Activated T-cell treated with anti-CD3 and anti-CD28 coated beads for 1 hour (primary cell): ENCODE measurements at places on chromosomes 3 and 15.

- DNase-seq, result no peak
Measured at GRCh38 chr3:110577854-110578253, 493.8 kb upstream of the NECTIN3 start.

- DNase-seq, result no peak
Measured at GRCh38 chr3:58528629-58529028, 8.4 kb downstream of the ACOX2 start.

- no peak for DNase-seq
Measured at GRCh38 chr3:141368062-141368924, at the start of gene ZBTB38. TSS of gene ZBTB38 (plus strand) at chr3:141368504. CDS start at chr3:141442389, 73,885 bp downstream.

DNA sequence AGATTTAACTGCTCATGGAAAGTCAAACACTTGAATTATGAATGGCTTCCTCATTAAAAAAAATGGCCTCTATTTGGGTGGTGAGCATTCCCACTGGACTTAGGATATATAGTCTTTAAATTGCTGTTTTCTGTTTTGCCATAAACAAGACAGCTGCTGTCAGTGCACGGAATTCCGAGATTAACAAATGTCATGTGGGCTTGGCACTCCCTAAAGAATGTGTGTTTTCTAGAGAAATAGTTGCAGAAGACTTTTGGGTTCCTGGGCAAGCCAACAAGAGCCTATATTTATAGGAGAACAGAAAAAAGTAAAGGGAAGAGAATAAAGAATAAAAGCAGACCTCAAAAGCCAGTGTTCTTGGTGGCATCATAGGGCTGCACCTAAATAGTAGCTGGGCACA, 13.6 kb upstream of the TFG start:
- DNase-seq, result no peak

GRCh38 chr3:186339180-186339918, 22.7 kb downstream of the DGKG start:
- DNase-seq, result no peak

DNA sequence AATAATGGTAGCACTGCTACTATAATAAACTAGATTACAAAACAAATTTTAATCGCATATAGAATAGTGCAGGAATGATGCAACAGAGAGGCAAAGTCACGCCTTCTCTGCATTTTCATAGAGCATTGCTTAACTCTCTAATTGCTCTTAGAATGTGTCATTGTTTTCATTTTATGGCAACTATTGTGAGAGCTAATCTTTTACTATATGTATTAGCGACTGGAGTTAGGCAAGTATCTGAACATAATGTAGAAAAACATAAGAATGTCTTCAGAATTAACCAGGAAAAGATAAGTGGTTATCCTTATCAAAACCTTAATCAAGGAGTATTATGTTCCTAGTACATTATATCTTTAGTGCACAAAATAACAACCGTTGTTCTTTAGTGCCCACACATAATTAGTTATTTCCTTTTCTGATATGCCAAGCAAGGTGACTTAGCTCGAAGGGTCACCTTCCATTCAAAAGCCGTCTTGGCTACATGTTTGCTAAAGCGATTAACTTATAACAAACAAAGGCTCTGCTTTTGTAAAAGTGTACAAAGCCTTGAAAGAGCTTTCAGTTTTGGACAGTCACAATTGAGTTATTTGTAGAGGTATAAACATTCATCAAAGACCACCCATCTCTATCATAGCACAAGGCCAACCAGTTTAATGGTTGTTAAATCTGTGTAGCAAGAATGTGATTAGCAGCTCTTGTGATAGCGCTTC, 1328.9 kb downstream of the ROBO2 start:
- no peak for DNase-seq

DNA sequence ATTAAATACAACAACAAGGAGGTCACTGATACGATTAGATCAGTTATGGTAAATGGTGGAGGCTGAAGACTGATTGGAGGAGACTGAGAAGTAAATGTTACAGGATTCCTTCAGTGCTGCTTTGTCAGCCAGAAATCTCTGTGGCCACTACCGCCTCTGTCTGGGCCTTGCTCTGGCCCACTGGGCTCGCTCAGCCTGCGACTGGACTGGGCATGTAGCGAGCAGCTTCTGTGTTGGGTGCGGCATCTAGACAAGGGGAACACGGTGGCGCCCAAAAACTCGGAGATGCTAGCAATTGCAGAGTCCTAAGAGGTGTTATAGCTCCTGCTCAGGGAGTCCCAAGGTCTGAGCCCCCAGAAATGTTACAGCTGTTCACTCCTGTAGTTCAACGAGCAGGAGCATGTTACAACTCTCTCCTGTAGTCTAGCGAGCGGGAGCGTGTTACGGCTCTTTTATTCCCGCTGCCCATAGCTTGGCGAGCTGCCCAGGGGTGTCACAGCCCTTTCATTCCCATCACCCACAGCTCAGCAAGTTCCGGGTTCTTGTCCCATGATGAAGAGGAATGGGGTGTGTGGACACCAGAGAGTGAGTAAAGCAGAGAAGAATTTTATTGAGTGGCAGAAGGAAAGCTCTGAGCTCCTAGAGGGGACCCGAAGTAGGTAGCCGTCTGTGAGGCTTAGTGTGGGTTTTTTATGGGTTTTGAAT, 24.7 kb downstream of the SLC15A2 start:
- no peak for DNase-seq

GRCh38 chr3:11290743-11291680, 18.8 kb downstream of the ATG7 start:
- DNase-seq, result no peak

DNA sequence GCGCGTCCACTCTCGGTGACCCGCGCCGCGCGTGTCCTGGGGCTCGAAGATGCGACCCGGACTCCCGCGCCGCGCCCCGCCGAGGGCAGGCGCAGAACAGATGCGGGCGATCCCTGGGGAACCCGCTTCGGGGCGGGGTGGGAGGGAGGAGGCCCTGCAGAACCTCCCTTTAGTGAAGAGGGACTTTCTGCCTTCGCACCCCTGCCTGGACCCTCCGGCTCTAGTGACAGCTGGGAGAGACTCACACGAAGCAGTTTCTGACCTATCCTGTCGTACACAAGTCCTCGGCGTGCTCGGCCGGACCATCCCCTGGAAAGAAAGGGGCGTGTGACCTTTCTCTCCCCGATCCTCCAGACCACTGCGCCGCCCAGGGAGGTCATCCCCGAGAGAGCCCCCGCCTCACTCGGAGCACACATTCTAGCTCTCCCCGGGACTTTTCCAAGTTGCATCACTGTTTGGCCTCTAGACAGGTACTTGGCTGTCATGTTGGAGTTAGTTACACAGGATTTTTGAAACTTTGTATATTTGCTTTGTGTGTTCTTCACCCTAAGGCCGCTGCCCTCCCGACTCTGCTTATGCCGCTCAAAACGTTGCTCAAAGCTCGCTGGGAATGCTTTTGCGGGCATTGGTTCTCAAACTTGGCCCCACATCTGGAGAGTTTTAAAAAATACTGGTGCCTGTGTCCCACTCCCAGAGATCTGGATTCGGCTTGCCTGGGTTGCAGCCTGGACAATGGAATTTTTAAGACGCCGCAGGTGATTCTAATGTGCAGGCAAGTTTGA, 582 bp downstream of the CGNL1 start:
- no peak for DNase-seq

GRCh38 chr3:64653101-64653500, 34.7 kb downstream of the ADAMTS9 start:
- no peak for DNase-seq

- no peak for DNase-seq
Measured at GRCh38 chr3:112634786-112635541, 6.0 kb downstream of the CCDC80 start.

DNA sequence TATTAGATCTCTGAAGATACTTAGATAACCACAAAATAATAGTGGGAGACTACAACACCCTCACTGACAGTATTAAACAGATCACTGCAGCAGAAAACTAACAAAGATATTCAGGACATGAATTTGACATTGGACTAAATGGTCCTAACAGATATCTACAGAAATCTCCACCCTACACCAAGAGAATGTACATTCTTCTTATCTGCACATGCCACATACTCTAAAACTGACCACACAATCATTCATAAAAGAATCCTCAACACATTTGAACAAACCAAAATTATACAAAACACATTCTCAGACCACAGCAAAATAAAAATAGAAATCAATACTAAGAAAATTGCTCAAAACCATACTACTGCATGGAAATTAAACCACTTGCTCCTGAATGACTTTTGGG, 116.3 kb downstream of the DTWD1 start:
- no peak for DNase-seq

DNA sequence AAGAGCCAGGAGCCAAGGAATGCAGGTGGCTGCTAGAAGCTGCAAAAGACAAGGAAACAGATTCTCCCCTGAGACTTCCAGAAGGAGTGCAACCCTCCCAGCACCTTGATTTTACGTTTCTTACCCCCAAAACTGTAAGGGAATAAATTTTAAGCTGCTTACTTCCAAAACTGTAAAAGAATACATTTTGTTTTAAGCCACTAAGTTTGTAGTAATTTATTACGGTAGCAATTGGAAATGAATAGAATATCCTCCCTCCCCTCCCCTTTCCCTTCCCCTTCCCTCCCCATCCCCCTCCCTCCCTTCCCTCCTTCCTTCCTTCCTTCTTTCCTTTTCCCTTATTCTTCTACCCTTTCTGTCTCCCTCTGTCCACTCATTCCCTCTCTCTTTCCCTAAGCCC, 203.7 kb upstream of the CFAP20DC start:
- DNase-seq, result no peak

- no peak for DNase-seq
Measured at GRCh38 chr15:70741107-70741531, 22.2 kb downstream of the UACA start.

DNA sequence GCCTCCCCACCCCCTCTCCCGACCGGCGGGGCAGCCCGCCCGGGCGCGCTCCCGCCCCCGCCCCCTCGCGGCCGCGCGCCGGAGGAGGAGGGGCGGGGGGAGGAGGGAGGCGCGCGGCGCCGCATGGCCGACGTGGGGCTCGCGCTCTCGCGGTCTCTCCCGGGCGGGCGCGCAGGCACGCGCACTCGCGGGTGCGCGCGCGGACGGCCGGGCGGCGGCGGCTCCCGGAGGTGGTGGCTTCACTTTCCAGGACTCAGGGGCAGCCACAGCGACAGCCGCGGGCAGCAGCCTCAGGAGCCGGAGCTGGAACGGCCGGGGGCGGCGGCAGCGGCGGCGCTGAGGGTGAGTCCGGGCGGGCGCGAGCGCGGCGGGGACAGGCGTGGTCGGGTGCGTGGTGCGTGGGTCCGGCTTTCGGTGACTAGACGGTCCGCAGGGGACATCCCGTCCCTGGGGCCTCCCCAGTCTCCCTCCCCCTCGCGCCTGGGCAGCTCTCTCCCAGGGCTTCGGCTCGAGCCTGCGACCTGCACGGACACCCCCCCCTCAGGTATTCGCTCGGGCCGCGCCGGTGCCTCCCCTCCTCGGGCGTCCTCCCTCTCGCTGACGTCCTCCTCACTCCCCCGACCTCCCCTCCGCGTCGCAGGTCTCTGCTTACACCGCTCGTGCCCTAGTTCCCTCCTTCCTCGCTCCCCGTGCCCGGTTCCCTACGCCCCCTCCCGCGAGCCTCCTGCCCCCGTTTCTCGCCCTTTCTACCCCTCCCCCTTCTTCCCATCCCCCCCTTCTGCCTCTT, at the start of gene UBE2E2:
UBE2E2 (plus strand) TSS at position 407 of the 787 bp plus-strand sequence.
- peak; percentile 42 for DNase-seq

- DNase-seq, result no peak
Measured at GRCh38 chr3:112564940-112565305, 3.1 kb downstream of the SLC35A5 start.

- DNase-seq, result no peak
Measured at GRCh38 chr3:71415681-71416122, 167.8 kb downstream of the FOXP1 start.

- no peak for DNase-seq
Measured at GRCh38 chr3:54819946-54820345, 107.9 kb downstream of the LRTM1 start.

DNA sequence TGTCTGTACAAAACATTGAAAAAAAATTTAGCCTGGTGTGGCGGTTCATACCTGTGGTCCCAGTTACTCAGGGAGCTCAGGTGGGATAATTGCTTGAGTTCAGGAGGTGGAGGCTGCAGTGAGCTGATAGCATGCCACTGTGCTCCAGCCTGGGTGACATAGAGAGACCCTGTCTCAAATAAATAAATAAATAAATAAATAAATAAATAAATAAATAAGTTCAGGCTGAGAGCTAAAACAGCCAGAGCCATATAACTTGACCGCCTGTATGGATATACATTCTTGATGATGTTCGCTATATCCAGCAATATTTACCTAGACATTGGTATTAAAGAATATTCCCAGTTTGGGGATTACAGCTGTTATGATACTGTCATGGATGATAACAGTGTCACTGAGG, 146.9 kb downstream of the KCNH8 start:
- no peak for DNase-seq

GRCh38 chr3:55631766-55632331, 144.7 kb upstream of the WNT5A start:
- DNase-seq, result no peak

DNA sequence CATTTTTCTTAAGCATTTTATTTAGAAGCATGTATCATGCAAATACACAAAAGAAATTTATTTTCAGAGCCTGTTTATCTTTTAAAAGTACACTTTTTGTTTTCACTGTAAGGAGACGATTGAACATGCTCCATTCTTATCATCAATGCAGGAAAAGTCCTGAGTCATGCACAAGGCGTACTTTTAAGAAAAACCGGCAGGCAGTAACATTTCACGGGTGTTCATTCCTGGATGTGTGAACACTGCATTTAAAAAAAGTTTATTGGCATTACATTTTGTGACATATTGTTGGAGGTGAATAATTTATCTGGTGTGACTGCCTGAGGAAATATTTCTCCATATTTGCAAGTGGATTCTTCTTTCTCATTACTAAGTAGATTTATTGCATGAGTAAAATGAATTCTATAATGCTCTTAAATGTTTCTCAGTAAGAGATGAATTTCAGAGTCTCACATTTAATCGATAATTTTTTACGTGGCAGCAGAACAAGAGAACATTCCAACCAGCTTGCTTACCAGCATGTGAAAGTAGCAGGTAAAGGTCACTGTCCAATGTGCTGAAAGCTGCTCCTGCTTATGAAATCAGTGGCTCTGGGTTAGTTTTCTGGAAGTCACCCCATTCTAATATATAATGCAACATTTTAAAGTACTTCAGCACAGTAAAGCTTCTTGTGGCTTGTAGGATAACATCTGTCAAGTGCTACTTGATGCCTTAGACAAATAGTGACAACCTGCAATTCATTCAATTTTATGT, 87.0 kb downstream of the SV2B start:
- no peak for DNase-seq

GRCh38 chr15:67510597-67511190, 10.2 kb upstream of the C15orf61 start:
- DNase-seq, result no peak

DNA sequence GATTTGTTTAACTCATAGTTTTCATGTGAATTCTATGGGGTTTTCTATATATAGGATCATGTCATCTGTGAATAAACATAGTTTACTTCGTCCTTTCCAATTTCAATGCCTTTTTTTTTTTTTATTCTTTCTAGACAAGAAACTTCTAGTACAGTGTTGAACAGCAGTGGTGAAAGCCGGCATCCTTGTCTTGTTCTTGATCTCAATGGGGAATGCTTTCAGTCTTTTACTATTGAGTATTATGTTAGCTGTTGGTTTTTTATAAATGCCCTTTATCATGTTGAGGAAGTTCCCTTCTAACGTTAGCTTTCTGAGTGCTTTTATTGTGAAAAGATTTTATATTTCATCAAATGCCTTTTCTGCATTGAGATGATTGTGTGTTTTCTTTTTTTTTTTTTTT, 69.0 kb downstream of the SLMAP start:
- no peak for DNase-seq
